AG09309 (cell line): ENCODE measurements at places on chromosomes 16 and 17.
A peak's percentile ranks its signal among the peaks of the same experiment; 100 is the strongest.

- DNase-seq: no peak
These were observed 124.5 kb upstream of the CIBAR2 start for GRCh38 chr16:85236818-85237150.

DNA sequence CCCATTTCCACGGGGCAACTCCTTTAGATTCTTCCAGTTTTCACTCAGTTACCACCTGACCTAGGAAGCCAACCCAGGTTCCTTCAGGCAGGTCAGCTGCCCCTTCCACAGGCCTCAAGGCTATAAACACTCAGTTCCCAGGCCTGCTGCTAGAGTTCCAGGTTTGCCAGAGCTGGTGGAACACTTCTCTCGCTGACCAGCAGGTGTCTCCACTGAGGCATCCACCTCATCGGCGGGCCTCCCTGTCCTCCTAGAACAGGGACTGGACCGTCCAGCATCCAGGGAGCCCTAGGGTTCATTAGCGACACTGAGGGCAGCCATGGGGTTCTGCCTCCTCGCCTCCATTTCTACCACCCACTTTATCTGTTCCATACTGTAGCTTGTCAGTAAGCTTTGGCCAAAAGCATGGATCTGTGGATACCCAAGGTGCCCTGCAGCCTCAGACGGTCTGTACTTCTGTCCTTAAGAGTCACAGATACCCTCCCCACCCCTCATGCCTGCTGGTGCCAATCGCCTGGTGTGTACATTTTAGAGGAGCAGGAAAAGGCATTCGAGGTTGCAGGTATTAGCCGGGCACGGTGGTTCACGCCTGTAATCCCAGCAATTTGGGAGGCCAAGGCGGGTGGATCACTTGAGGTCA lies 29.0 kb downstream of the PIMREG start:
- DNase-seq: no peak

DNA sequence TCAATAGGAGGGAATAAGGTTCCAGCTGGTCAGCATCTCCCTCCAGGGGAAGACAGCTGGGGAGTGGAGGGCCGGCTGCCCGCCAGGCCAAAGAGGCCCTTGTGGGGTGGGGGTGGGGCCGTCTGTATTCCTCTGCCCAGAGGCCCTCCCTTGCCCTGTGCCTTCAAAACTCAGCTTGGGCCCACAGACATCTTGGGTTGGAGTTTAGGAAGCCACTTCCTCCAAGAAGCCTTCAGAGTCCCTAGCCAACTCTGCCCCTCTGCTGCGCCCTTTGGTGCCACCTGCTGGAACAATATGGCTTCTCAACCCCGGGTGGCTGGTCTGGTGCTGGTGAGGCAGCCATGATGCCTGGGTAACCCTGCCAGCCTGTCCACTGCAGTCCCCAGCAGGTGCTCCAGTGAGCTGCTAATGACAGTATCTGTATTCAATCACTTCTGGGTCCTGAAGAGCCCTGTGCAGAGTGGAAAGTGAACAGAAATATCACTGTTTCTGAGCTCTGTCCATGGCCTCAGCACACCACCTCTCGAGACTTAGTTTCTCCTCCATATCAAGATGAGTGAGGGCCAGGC lies 16.7 kb downstream of the HSD11B2 start:
- no peak for DNase-seq

- DNase-seq: no peak
These were observed 9.2 kb upstream of the MSLN start for GRCh38 chr16:751152-752006.

- DNase-seq: no peak
These were observed 17.7 kb downstream of the PSMD11 start for GRCh38 chr17:32461853-32462617.

GRCh38 chr17:7882068-7882467 lies 6.5 kb upstream of the CHD3 start:
- DNase-seq: no peak

DNA sequence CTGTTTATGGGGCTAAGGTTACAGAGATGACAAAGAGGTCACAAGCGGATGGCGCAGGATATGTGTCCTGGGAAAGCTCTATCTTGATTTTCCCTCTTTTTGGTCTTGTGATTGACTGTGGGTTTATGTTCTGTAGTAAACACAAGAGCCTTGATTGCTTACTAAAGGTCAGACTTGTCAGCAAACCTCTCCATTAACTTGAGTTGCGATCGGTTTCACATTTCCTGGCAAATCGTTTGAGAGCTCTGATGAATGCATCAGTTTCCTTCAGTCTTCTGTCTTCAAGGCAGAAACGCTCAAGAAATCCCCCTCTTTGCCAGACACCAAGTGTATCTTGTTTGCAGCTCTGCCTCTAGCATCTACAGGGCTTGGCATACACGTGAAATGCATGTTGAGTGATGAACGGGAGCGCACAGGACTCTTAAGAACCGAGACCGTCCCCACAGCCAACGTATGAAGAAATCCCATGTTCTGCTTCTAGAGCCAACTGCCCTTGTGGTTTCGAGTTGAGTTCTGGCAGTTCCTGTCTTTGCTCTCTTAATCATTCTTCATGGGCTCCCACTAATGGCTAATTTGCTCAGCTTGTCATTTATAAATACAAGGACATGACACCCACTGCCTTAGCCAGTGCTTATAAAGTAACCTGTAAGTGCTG lies 143.3 kb downstream of the PITPNC1 start:
- peak; percentile 39 for DNase-seq

DNA sequence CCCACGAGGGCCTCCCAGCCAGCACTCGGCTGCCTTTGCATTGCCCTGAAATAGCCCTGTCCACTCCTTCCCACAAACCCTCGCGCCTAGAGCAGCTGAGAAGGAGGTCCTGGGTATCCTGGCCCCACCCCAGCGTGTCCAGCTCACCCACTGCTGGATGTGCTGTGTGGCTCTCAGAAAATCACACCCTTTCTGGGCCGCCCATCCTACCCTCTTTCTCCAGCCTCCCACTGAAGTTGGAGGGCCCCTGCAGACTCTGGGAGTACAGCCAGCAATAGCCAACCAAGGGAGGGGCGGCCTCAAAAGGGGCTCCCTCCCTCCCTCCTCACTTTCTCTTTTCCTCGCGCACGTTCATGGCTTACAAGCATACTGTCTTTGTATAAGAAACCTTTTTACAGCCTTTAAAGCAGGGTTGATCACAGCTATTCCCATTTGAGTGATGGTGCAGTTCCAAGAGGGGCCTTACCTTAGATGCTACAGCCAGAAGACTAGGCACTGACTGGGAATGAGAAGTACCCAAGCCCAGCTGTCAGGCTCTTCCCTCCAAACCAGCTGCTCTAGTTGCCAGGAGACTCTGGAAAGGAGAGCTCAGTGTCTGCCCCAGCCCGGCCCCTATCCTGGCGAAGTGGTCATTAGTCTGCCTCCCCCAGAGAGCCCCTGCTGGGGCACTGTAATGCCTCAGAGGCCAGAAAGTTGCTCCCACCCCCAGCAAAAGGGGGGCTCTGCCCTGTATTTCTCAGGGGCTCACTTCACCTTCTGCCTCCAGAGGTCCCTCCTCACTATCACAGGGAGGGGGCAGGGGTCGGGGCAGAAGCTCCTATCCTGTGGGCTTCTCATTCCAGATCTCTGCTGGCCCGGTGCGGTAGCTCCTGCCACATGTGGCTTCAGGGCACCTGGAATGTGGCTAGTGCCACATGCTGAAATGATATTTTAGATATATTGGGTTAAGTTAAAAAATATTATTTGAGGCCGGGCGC lies 38.1 kb downstream of the DCAKD start:
- DNase-seq: no peak

DNA sequence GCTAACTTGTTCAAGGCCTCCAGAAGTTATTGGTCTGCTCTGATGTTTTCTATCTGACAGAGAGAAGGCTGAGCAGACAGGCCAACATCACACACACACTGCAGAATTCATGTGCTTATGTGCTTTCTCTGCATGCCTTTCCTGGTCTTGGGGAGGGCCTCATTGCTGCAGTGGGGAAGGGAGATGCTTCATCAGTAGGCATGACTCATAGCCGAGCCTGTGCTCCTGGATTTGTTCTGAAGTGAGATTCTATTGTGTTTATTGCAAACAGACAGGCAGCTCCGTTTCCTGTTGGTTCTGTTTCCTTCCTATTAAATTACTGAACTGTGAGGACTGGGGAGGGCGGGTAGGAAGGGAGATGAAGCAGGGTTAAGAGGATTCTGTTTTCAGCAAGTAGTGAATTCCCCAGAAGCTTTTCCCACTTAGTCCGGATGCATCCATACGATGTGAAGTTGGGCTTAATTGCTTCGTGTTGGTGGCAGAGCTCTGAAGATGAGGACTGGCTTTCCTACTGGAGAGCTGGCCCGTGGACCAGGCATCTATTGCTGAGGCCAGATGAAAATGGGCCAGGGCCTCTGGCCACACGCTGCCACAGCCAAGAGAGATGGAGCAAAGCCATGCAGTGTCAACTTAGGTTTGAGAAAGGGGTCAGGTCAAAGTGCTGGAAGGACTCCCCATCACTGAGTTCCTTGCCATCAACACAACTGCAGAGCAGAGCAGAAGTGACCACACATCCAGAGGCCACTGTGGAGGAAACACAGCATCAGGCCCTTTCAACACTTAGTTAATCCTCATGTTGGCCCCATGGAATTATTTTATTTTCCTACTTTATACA lies 179.3 kb downstream of the UTP18 start:
- no peak for DNase-seq

DNA sequence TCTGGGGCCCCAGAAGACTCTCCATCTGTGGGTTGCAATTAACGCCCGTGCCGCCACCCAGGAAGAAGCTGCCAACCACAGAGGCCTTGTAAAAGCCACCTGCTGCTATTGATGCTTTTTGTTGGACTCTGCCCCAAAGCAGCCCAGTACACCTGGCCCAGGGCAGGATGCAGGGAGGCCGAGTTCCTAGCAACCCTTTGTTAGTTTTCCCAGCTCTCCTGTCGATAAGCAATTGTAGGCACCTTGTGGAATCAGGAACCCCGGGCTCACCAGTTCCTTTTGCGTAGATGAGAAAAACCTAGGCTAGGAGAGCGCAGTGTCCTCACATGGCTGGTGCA lies 103.3 kb downstream of the ABCC6 start:
- no peak for DNase-seq

GRCh38 chr16:86924537-86924936 lies 346.2 kb downstream of the FOXL1 start:
- peak; percentile 61 for DNase-seq

DNA sequence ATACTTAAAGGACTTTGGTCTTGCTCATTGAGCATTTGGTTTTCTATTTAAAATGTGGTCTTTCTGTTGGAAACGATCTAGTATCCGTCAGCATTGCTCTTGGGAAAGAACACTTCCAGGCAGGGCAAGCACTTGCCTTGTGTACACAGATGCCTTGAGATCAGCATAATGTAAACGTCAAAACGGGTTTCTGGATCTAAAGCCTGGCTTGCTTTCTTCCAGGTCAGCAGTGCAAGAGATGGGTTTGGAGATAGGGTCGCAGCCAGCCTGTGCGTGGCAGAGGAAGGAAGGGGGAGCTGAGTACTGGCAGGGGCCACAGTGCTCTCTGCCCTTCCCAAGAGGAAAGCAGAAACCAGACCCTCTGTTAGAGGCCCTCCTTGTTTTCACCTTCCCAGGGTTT lies 175.5 kb downstream of the LGALS9B start:
- no peak for DNase-seq

- no peak for DNase-seq
These were observed 2272.1 kb downstream of the TP53TG3F start for GRCh38 chr16:35731341-35732040.

DNA sequence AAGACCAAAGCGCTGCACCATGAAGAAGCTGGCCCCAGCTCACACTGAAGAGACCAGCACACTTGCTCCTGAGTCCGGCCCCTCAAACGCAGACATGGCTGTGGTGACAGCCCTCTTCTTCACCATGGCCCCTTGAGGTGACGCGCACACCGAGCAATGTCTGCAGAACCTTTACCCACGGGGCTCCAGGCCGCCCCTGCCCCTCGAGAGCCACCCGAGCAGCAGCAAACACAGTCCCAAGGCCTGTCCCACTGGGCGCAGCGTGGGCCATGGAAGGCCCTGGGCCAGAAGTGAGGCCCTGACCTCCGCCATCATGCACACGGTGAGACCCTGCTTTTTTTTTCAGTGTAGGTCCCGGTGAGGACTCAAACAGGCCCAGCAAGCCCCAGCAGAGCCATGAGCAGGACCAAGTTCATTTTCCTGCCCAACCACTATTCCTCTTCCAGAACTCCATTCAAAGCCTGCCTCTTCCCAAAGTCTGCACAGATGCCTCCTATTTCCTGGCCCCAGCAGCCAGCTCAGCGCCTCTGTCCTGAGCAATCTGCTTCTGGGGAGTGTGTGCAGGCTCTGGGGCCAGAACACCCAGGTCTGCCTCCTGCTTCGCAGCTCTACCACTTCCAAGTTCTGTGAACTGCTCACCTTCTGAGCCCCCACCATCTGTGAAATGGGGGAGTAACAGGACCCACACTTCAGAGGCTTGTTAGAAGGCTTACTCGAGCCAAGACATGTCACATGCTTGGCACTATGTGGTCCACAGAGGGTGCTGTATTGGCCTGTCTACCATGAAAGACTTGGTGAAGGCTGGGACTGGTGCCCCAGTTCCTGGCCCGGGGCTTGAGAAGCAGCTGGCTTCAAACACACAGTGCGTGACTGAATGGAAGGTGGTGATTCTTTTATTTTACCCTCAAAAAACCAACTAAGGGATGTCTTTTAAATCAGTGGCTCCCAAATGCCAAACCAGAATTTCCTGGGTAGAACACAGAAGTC lies 35.7 kb upstream of the GSG1L start:
- no peak for DNase-seq

GRCh38 chr17:48457080-48457836 lies 27.2 kb upstream of the SKAP1 start:
- no peak for DNase-seq

DNA sequence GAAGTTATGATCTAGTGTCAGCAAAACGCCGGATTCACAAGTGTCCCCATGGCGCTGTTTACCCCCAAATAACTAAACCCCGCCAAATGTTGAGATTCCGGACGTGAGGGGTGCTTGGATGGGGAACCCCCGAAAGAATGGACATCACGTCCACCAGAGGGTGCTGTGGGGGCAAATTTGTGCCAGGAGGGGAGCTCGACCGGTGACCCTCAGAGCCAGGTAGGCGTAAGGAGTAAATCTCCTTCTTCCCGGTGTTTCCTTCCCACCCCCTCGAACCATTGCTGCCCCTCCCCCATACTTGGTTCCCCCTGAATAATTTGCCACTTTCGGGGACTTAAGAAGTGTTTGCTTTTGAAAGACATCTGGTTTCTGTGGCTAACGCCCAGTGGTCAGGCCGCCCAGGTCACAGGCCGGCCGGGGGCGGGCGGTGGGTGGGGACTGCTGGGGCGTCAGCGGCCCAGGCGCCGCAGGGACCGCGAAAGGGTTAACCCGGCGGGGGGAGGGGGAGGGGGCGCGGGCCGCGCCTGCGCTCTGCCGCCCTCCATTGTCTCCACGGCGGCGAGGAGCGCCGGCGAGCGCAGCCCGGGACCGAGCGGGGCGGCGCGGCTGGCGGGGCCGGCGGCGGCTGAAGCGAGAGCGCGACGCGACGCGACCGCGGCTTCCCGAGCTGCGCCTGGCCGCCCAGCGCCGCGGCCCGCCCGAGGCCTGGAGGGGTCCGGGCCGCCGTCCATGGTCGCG lies at the start of gene ZNRF1:
ZNRF1 (plus strand) TSS at position 544 of the 738 bp plus-strand sequence. CDS start 648 bp downstream, outside the sequence.
- no peak for DNase-seq
